HT-29 (cell line): ENCODE measurements at places on chromosomes 6 and 20. TPM values are rescaled to one million over a fixed set of nuclear protein-coding genes. Genes with fewer than 3 reads are reported as not detected.

Gene LRRC1
- 56.7 and 64.0 TPM in 2 replicates for total RNA-seq

Gene BMP6
- not detected in 2 replicates for total RNA-seq

Gene NINL
- 1.2 TPM in 1 of 2 replicates, not detected in the other for total RNA-seq

Gene MTCH1
- total RNA-seq = 254 and 264 TPM in 2 replicates

Gene SIRPG
- total RNA-seq = not detected in 2 replicates

Gene SOX18
- total RNA-seq = not detected in 2 replicates

Gene ACTL10
- 16.5 and 18.5 TPM in 2 replicates for total RNA-seq

Gene ANKRD66
- total RNA-seq = not detected in 2 replicates

Gene PXT1
- 0.25 TPM in 1 of 2 replicates, not detected in the other for total RNA-seq

Gene TRIM40
- total RNA-seq = not detected in 2 replicates

Gene TUBB2B
- total RNA-seq = 1.7 and 2.5 TPM in 2 replicates

Gene RAB44
- total RNA-seq = not detected in 2 replicates

Gene RFX6
- 0.13 and 0.23 TPM in 2 replicates for total RNA-seq

Gene FOXC1
- total RNA-seq = 12.5 and 13.9 TPM in 2 replicates

Gene CCN2
- 29.2 and 32.8 TPM in 2 replicates for total RNA-seq

Gene FAM209A
- 0.13 and 0.83 TPM in 2 replicates for total RNA-seq

Gene IMPG1
- total RNA-seq = not detected in 2 replicates

Gene DZANK1
- total RNA-seq = 0.83 and 1.5 TPM in 2 replicates

Gene ZC2HC1B
- total RNA-seq = not detected in 2 replicates
